Nasal cavity respiratory epithelium epithelial cell of viscerocranial mucosa (primary cell): ENCODE measurements at places on chromosomes 6 and 20. TPM values are rescaled to one million over a fixed set of nuclear protein-coding genes. Genes with fewer than 3 reads are reported as not detected.

Gene SUMO4
- 0.68 and 1.9 TPM in 2 replicates for total RNA-seq

Gene REM1
- not detected in 2 replicates for total RNA-seq

Gene ISM1
- 0.14 and 0.34 TPM in 2 replicates for total RNA-seq

Gene C20orf144
- total RNA-seq, result under 0.01 TPM in 1 of 2 replicates, not detected in the other

Gene LY6G6C
- under 0.01 TPM in 1 of 2 replicates, not detected in the other for total RNA-seq

Gene MYLK2
- total RNA-seq, result not detected in 2 replicates

Gene HSPA1L
- total RNA-seq, result 1.0 and 1.1 TPM in 2 replicates

Gene SIM1
- not detected in 2 replicates for total RNA-seq

Gene VSX1
- total RNA-seq, result not detected in 2 replicates

Gene TRAPPC3L
- not detected in 2 replicates for total RNA-seq

Gene ZSCAN26
- total RNA-seq, result 6.2 and 10.8 TPM in 2 replicates

Gene GATA5
- not detected in 2 replicates for total RNA-seq

Gene GSTA3
- total RNA-seq, result not detected in 2 replicates

Gene RIPPLY2
- total RNA-seq, result 0.64 TPM in 1 of 2 replicates, not detected in the other

Gene SLPI
- 458 and 1,147 TPM in 2 replicates for total RNA-seq

Gene PSMA7
- total RNA-seq, result 358 and 369 TPM in 2 replicates

Gene UBD
- not detected in 2 replicates for total RNA-seq

Gene HLA-DOB
- total RNA-seq, result 1.0 and 1.1 TPM in 2 replicates

Gene FRK
- 1.0 and 7.9 TPM in 2 replicates for total RNA-seq

Gene ALDH5A1
- total RNA-seq, result 0.68 and 5.3 TPM in 2 replicates

Gene TCEA2
- total RNA-seq, result 4.1 and 12.2 TPM in 2 replicates

Gene SIGLEC1
- not detected in 2 replicates for total RNA-seq

Gene NKAIN4
- 2.7 TPM in 1 of 2 replicates, not detected in the other for total RNA-seq

Gene TSPYL1
- total RNA-seq, result 93.7 and 106 TPM in 2 replicates

Gene DHX35
- total RNA-seq, result 9.9 and 11.1 TPM in 2 replicates

Gene RAET1E
- 15.0 and 18.5 TPM in 2 replicates for total RNA-seq

Gene BCAS1
- total RNA-seq, result under 0.01 and 0.85 TPM in 2 replicates

Gene LTA
- not detected in 2 replicates for total RNA-seq

Gene PACSIN1
- not detected in 2 replicates for total RNA-seq

Gene POU5F1
- total RNA-seq, result 0.50 and 0.68 TPM in 2 replicates

Gene TRIM31
- under 0.01 TPM in 2 replicates for total RNA-seq

Gene TOMM6
- total RNA-seq, result 41.9 and 47.8 TPM in 2 replicates

Gene OXT
- not detected in 2 replicates for total RNA-seq

Gene VSTM2L
- 1.4 and 7.4 TPM in 2 replicates for total RNA-seq

Gene KCNK17
- total RNA-seq, result not detected in 2 replicates
